Glomerular endothelial cell (primary cell): ENCODE measurements at places on chromosomes 4 and X.

GRCh38 chr4:106584337-106584989 is 215.9 kb upstream of the GIMD1 start:
- no peak for DNase-seq

DNA sequence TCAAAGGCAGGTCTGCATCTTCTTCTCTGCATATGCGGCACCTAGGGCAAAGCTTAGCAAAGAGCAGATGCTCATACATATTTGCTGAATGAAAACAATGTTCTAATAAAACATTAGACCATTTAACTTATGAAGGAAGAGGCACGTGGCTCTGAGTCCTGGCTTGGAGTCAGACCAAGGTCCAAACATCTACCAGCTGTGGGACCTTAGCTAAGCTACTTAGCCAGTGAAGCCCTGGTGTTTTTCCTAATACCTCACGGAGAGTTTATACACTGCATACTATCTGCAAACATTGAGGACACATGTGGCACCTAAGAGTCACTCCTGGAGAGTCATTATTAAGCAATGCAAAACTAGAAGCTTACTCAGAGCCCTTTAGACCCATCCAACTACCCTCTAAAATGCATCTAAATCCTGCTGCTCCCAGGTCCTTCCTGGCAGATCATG is 9.0 kb downstream of the PDGFC start:
- no peak for DNase-seq

- DNase-seq, result no peak
These were observed 1.7 kb upstream of the RRAGB start for GRCh38 chrX:55715847-55716246.

DNA sequence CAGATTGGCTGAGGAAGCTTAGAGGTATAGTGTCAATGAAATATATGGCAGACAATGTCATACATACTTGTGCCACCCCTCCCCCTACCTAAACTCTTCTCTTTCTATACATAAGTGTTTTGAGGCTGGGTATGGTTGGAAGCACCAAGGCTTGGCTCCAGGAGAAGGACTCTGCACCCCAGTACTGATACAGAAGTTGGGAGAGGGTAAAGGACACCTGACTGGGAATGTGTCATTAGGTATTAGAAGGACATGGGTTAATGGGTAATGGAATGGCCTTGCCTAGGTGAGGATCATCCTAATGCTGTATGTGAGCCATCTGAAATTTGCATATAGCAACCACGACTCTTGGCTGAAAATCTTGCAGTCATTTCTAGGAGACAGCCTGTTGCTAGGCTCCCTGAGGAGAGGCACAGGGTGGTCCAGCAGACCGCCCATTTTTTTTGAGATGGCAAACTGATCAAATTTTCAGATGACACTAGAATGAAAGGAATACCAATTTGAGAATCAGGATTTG is 26.8 kb upstream of the AP1S2 start:
- no peak for DNase-seq

- DNase-seq, result no peak
These were observed 55.0 kb upstream of the AP1S2 start for GRCh38 chrX:15909605-15910004.

- DNase-seq, result no peak
These were observed 178.6 kb downstream of the TRAM1L1 start for GRCh38 chr4:116906758-116907157.

GRCh38 chr4:24249972-24250371 is 334.4 kb downstream of the DHX15 start:
- no peak for DNase-seq

DNA sequence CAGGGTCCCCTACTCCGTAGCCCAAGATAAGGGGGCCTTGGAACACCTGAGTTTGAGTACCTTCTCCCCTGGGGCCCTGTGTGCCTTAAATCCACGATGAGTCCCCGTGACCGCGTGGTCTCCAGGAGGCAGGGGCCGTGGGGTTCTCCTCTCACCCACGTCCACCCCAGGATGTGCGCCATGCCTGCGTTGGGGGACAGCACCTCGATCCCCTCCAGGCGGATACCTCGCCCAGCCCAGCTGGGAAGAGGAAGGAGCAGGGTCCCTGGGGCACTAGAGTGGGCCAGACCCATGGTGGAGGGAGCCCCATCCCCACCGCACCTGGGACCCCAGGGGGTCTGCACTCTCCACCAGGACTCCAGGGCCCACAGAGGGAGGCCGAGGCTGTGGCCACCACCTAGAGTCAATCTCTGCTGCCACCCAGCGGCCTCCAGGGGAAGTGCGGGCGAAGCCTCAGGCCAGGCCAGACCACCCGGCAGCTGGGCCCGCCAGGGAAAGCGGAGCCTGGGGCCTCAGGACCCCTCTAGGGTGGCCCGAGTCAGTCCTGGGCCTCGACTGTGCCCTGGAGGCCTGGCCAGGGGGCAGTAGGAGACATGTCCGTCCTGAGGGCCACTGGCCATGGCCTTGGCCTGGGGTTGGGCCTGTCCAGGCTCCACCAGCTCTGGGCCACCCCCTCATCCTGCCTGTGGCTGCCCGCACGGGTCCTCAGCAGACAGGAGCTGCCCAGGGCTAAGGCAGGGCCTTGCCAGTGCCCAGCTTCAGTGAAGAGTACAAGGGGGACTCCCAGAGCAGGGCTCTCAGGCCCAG is 55.0 kb downstream of the FAM53A start:
- DNase-seq, result no peak

DNA sequence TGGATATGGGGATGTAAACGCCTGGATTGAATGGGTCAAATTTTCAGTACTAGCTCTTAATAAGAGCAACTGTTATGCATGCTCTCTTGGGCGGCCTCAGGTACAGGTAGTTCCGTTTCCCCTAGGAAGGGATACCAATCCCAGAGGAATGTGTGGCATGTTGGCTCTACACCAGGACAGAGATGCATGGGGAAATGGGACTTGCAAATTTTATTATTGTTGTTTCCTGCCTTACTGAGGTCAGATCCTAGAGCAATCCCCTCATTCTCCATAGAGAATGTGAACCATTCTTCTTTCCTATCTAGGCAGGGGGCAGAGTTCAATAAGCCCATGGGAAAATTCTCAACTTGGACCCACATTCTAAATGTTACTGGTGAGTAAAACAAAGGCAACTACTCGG is 361.8 kb upstream of the FGF16 start:
- peak; percentile 20 for DNase-seq

DNA sequence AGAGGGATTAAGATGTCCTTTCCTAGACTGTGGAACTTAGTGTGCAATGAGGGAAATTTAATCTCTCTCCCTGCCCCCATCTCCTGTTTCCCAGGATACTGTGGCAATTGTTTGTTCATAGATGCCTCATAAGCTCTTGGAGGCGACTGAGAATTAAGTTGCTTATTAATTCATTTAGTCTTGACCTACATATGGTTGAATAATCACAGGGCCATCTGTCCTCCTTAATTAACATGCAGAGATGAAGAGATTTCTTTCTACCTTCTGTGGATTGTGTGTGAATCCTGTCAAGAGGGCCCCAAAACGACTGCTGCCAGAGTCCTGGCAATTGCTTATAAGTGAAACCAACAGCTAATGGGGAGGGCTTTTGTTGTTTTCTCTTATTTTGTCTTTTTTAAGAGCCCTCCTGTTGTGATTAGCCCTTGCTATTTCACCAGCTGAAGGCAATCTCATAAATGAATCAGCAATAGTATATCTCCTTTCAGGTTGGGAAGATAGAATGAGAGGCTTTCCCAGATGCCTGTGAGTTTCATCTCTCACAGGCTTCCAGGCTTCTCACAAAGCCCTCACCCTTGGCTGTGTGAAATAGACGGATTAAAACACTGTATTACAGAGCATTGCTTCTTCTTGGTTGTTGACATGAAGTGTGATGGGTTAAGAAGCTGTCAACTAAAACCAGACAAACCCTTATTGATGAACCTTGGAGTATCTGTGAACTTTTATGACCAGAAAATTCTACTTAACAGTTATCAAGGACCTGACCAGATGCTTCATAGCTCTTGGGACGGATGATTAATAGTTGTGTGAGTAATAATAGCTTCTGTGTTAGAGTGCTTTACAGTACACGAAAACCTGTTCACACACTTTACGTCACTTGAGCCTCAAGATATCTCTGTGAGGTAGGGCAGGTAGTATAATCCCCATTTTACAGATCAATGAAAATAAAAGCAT is 58.5 kb downstream of the PGRMC2 start:
- no peak for DNase-seq

- DNase-seq, result no peak
These were observed 43.9 kb downstream of the RAB40A start for GRCh38 chrX:103475381-103475780.

- DNase-seq, result no peak
These were observed 158.5 kb upstream of the HCCS start for GRCh38 chrX:10952619-10953018.

- no peak for DNase-seq
These were observed 557.6 kb downstream of the SPRY1 start for GRCh38 chr4:123954220-123954619.

- no peak for DNase-seq
These were observed 239.0 kb upstream of the HTR2C start for GRCh38 chrX:114344756-114345349.

GRCh38 chrX:107484002-107484726 is 34.7 kb downstream of the FRMPD3 start:
- no peak for DNase-seq

- DNase-seq, result peak; percentile 86
These were observed 97.1 kb downstream of the MGST2 start for GRCh38 chr4:139762720-139763119.

DNA sequence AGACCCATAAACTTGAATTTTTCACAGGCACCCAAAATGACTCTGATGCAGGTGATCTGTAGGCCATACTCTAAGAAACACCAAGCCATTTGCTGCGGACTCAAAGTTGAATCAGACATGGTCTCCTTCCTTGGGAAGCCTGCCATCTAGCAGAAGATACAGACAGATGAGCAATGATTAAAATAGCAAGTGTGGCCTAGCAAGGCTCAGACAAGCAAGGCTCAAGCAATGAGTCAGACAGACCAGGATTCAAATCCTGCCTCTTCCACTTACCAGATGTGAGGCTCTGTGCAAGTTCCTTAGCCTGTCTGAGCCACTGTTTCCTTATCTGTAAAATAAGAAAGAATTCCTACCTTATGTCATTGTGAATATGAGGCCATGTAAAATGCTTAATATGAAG is 2.3 kb downstream of the CCDC149 start:
- no peak for DNase-seq

DNA sequence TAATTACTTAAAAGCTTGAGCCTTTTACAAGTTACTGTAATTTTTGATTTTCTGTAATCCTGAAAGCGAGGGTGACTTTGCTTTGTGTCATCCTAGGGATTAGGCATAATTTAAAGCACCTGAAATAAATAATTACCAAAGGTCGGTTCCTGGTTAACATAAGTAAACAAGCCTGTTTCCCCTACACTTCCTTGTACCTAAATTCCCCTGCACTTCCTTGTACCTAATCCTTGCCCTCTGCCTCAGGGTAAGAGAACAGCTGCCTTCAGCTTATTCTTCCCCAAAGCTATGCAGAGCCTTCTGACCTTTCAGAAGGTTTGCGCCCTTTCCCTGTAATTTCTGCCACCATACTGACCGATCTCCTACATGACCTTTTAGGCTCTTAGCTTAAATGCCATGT is 166.1 kb upstream of the PDE5A start:
- no peak for DNase-seq

- no peak for DNase-seq
These were observed 602.8 kb upstream of the DIPK2B start for GRCh38 chrX:45803383-45803921.

- no peak for DNase-seq
These were observed 72.9 kb upstream of the FABP2 start for GRCh38 chr4:119394826-119395225.

DNA sequence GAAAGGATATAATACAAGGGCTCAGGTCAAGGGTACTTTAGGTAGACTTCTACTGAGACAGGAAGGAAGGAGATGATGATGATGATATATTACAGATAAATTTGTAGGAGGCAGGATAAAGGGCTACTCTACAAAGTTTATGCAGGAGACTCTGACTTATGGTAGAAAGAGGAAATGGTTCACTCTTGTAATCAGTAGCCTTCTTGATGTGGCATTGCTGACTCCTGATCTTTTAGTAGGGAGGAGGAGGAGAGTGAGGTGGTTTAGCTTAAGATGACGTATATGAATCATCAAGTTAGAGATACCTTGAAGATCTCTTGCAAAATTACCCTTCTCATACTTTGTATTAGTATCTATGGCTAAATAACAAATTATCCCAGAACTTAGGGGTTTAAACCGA is 4.7 kb downstream of the BLTP1 start:
- no peak for DNase-seq

GRCh38 chr4:177222781-177223180 is 86.9 kb upstream of the NEIL3 start:
- DNase-seq, result no peak

DNA sequence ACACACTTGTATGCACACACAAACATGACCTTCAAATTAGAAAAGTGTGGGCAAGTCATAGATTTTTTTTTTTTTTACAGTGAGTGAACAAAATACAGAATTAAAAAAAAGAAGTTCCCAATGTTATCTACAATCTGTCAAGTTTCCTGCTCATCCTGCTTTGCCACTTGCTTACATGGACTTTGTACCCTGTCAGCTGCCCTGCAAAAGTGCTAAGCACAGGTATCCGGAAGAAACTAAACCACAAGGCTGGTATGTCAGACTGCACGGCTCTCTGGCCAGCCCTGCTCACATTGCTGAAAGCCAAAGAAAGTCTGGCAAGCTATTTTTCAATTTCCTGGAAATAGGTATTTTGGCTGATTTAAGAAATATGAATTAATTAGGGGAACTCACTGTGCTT is 38.9 kb upstream of the BCLAF3 start:
- DNase-seq, result no peak

- no peak for DNase-seq
These were observed 78.5 kb downstream of the NKX6-1 start for GRCh38 chr4:84420608-84421007.

DNA sequence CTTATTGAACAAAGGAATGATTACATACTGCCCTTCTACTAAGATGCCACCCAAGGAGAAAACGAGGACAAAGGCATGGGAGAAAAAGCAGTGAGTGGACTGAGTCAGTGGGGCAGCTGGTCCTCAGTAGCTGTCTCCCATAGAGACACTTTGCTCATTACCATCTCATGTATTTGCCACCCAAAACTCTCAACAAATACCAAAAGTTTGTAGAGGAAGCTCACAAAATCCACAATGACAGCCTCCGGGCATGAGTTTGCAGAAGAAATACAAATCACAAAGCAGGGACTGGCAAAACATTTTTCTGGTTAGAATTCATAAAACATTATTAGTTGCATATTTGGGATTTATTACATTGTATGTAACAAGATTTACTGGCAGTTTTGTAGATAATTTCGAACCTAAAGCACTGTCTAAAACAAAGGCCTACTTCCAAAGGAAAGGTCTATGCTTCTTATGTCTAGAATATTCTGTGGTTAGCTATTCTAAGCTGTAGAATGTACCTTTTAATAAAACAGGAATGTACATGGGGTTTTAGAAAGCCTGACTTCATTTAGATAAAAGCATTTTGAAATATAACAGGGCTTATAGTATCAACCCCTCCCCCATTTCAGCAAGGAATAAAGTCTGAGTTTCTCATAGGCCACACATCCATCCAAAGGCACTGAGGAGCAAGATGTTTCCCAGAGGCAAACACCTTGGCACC is 17.7 kb downstream of the PCDH18 start:
- DNase-seq, result no peak

- DNase-seq, result no peak
These were observed 92.1 kb downstream of the SCFD2 start for GRCh38 chr4:53273726-53274125.

GRCh38 chr4:67030636-67031035 is 514.7 kb downstream of the CENPC start:
- no peak for DNase-seq
